ENCODE measurements at places on chromosomes 2 and 18.

DNA sequence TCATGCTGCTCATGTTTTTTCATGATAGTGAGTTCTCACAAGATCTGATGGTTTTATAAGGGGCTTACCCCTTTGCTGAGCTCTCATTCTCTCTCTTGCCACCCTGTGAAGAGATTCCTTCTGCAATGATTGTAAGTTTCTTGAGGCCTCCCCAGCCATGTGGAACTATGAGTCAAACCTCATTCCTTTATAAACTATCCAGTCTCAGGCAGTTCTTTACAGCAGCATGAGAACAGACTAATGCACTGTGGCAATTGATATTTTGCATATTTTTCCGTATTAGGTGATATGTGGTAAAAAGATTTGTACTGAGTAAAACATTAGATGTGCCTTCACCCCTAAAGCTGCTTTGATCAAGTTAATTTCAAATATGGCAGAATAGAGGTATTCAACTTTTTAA lies 48.8 kb downstream of the RAB27B start:
- DNase-seq, result peak; percentile 65

GRCh38 chr18:60838677-60839076 lies 466.1 kb upstream of the MC4R start:
- no peak for DNase-seq

- DNase-seq, result no peak
These were observed 59.8 kb downstream of the USP34 start for GRCh38 chr2:61411109-61411508.

DNA sequence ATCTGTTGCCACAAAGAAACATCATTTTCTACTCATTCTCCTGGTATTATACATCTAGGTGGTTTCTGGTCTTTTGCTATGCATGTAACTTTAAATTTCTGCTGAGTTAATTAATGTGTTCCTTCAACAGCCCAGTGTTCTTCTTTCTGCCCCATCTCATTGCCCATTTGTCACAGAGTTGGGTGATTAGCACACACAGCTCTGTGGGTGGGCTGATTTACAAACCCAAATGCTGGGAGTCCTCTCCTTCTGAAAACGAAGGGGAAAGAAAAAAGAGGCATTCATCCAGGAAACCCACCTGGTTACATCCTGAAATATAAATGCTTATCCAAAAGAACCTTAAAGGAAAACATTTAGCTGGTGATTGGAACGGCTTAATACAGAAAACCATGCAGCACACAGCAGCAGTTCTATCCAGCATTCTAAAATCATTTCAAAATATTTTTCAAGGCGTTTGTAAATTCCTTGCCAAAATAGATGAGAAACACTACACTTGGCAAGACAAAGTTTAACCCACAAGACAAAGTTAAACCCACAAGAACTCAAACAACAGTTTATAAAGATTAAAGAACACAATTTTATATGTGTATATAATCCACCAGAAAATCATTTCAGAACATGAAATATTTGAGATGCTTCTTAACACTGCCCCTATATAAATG lies 177.9 kb downstream of the ANTXR1 start:
- peak; percentile 56 for DNase-seq

DNA sequence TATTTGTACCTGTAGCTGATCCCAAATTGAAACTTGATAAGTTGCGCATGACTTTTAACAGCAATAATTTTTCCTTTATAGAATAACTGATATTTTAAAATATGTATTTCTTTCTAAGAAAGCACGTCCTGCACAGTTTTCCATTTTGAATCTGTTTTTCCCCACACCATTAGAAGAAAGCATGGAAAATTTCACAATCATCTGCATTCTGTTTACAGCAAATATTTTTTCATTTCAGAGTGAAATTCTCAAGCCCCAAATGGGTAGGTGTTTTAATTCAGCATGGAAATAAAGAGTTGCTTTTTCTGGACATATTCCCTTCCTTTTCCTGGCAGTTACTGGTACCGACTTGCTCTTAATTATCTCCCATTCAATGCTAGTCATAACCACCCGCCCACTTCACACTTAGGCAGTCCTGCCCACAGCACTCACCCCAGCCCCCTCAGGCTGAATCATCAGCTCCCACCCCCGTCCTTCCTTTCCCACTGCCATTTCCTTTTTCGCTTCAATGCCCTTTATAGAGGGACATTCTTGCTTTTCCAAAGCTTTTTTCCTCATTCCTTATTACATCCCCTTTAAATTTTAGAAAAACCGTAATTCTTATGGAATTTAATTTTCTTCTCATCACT lies 89.2 kb upstream of the GLS start:
- DNase-seq, result peak; percentile 90

DNA sequence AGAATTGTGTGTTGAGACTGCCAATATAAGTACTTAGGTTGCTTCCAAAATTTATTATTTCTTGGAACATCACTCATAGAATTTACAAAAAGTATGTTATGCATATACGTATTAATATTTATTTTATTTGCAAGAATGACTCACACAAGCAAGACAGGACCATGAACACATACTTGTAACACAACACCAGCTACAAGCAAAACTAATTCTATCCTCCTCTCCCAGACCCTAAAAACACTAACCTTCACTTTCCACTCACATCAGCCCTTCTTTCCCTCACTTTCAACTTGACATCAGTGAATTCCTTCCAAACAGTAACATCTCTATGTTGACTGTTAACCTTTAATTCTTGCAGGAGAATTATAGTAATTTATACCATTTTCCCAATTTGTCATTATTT lies 24.3 kb downstream of the OSBPL1A start:
- no peak for DNase-seq

DNA sequence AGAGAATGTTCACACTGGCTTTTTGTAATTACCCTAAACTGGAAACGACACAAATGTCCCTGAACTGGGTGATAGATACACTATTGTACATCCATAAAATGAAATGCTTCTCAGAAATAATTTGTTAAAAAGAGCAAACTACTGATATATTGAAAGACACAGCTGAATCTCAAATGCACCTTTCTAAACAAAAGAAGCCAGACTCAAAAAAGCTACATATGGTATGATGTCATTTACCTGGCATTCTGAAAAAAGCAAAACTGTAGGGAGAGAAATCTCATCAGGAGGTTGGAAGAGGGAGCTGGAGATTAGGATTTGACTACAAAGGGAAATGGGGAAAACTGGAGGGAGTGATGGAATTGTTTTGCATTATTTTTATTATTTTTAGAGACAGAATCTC lies 12.0 kb downstream of the SLC38A11 start:
- no peak for DNase-seq

- no peak for DNase-seq
These were observed 348.1 kb downstream of the GALR1 start for GRCh38 chr18:77597726-77598125.

- peak; percentile 78 for DNase-seq
These were observed 1589.1 kb upstream of the ZEB2 start for GRCh38 chr2:146108993-146109392.

DNA sequence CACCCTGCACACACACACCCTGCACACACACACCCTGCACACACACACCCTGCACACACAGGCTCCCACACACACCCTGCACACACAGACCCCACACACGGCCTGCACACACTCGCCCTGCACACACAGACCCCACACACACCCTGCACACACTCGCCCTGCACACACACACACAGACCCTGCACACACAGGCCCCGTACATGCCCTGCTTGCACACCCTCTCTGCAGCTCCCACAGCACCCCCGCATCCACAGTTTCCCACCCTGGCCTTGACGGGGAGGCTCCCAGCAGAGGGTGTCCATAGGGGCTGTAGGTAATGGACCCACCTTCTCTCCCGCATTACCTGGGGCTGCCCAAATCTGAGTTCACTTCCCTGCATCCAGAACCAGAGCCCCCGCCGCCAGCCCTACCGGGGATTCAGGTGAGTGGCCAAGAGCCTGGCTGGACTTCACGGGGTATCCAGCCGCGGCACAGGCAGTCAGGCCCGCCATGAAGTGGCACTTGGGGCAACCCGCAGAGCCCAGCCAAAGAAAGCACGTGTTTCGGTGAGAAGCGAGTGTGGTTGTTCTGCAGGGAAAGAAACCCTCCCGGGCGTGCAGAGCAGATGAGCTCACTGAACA lies 88.6 kb upstream of the GPC1 start:
- no peak for DNase-seq

GRCh38 chr2:73082523-73083410 lies 11.3 kb upstream of the SFXN5 start:
- no peak for DNase-seq

DNA sequence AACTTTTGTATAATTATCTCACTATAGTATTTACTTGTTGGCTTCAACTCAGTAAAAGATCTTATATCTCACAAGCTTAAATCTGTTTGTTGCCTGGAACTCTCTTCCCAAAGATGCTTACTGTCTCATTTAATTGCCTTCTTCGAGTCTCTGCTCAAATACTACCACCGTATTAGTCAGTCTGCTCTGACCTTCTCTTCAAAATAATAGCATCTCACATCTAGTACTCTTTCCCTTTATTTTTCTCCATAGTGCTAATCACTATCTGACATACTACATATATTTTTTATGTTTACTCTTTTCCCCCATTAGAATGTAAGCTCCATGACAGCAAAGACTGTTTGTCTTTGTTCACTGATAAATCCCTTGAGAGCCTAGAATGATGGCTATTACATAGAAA lies 10.6 kb upstream of the MPP4 start:
- DNase-seq, result no peak

DNA sequence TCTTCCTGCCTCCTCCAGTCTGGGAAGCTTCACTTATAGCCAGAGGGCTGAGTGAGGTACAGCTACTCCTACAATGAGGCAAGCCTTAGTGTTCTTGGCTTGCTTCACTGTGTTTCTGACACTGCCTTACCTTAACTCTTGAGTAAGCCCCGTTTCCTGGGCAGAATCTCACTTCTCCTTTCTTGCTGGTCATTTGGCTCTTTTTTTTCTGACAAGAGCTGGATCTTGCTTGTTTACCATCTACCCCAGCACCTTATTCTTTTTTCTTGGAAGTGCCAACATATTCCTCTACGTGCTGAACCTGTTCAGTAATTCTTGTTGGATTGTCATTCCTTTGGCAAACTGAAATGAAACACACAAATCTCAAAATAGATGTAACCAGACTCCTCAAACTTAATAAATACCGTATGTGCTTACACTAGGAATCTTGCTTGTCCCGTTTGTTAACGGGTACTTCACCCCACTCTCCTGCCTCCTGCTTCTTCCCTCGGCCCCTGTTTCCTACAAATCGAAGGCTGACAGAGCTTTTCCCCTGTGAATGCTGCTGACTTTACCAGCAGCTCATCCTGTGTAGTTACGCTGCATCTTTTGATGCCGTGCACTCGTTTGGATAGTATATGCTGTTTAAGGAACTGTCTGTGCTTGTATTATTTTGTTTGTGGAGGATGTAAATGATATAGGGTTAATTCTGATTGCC lies 132.2 kb downstream of the FMNL2 start:
- peak; percentile 76 for DNase-seq

GRCh38 chr2:238425505-238425978 lies 1.2 kb upstream of the ASB1 start:
- peak; percentile 27 for DNase-seq

GRCh38 chr2:168136392-168136977 lies 110.9 kb downstream of the STK39 start:
- peak; percentile 68 for DNase-seq

DNA sequence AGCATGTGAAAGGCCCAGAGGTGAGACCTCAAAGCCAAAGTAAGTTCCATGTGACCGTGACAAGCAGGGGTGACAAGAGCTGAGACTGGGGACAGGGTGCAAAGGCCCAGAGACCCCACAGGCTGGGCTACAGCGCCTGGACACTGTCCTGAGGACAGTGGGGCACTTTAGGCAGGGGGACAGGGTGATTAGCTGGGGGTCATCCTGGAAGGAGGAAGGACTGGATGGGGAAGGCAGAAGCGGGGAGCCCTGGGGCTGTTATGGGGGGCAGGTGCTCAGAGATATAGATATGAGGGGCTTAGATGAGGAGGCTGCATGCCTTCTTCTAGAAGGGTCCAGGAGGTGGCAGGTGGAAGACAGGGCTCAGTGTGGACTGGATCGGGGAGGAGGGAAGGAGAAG lies 31.5 kb downstream of the KIF1A start:
- DNase-seq, result no peak

- no peak for DNase-seq
These were observed 61.1 kb downstream of the POLR1A start for GRCh38 chr2:86044614-86045013.

GRCh38 chr2:148634749-148635148 lies 9.8 kb upstream of the EPC2 start:
- no peak for DNase-seq

GRCh38 chr2:199775267-199775666 lies 75.7 kb downstream of the FTCDNL1 start:
- DNase-seq, result no peak

- DNase-seq, result no peak
These were observed 75.2 kb downstream of the RBMS1 start for GRCh38 chr2:160418398-160418765.

GRCh38 chr2:173770947-173771678 lies 194.1 kb downstream of the SP3 start:
- no peak for DNase-seq

GRCh38 chr18:79377187-79377891 lies 18.4 kb upstream of the NFATC1 start:
- no peak for DNase-seq

All from amniotic epithelial cell (primary cell).